NCI-H1105 (cell line): ENCODE measurements at places on chromosomes 3 and 15.

- DNase-seq: peak; percentile 44
Measured at GRCh38 chr3:140152851-140153639, 218.1 kb downstream of the CLSTN2 start.

- no peak for DNase-seq
Measured at GRCh38 chr3:40143283-40144090, 166.0 kb upstream of the EIF1B start.

DNA sequence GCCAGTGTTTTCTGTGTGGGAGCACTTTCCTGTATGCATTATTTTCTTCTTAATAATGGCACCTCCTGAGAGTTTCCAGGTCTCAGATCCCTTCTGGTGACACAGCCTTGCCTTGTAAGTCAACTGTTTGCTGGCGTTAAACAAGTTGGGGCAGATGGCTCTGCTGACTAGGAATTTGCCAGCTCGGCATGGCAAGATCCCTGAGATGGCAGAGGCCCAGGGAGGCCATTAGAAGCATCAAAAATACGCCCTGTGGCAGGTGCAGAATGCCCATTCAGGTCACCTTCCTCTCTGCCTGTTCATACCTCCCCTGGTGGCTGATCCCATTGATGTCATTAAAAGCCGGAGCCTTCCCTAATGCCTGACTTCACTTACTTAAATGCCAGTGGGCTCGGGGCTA is 320.9 kb upstream of the CTDSPL start:
- peak; percentile 57 for DNase-seq

GRCh38 chr15:90749754-90750153 is 32.6 kb downstream of the BLM start:
- DNase-seq: no peak

DNA sequence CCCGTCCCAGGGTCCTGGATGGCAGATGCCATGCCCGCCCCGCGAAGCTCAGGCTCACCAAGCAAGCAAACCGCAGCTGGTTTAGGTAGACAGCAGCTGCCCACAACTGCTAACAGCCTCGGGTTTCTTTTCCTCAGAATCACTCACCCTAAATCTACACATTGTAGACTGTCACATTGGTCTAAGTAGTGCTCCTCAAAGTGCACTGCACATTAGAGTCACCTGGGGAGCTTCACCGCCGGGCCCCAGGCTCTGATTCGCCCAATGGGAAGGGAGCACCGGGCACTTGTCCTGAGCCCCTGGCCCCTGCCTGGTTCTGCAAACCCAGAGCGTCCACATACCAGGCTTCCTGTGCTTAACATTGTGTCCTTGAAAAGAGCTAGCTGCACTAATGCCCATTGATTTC is 752 bp downstream of the OCA2 start:
- DNase-seq: no peak

GRCh38 chr3:186680869-186681268 is 15.1 kb downstream of the HRG start:
- no peak for DNase-seq

DNA sequence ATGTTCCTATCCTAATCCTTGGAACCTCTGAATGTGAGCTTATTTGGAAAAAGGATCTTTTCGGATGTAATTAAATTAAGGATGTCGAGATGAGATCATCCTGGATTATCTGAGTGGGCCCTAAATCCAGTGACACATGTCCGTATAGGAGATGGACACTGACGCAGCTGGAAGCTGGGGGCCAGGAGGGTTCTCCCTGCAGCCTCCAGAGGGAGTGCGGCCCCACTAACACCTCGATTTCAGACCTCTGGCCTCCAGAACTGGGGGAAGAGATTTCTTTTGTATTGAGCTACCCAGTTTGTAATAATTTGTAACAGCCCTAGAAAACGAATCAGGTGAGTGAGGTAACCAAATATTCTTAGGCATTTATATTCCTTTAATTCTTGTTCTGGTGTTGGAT is 2.5 kb downstream of the DNAJB8 start:
- DNase-seq: no peak

DNA sequence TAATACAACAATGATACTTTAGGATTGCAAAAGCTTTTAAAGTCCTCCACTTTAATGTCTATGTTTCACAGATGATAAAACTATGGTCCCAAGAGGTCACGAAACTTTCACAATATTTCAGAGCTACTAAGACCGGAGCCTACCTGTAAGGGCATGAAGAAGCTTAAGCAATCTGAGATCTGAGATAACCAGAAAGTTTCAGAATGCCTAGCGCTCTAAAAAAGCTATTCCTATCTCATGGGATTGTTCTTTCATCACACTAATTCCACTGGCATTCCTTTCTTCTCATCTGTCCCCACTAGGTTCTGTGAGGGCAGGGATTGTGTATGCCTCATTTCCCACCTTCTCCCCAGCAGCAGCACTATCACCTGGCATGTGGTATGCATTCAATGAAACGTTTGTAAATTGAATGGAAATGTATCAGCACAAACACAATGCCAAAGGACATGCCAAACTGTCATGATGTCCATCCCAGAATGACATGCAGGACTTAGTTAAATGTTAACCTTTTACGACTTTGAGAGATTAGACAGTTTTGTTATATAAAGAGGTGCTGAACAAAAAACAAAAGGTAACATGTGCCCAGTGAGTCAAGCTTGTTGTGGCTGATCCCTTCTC is 104.7 kb upstream of the NR2F2 start:
- no peak for DNase-seq

DNA sequence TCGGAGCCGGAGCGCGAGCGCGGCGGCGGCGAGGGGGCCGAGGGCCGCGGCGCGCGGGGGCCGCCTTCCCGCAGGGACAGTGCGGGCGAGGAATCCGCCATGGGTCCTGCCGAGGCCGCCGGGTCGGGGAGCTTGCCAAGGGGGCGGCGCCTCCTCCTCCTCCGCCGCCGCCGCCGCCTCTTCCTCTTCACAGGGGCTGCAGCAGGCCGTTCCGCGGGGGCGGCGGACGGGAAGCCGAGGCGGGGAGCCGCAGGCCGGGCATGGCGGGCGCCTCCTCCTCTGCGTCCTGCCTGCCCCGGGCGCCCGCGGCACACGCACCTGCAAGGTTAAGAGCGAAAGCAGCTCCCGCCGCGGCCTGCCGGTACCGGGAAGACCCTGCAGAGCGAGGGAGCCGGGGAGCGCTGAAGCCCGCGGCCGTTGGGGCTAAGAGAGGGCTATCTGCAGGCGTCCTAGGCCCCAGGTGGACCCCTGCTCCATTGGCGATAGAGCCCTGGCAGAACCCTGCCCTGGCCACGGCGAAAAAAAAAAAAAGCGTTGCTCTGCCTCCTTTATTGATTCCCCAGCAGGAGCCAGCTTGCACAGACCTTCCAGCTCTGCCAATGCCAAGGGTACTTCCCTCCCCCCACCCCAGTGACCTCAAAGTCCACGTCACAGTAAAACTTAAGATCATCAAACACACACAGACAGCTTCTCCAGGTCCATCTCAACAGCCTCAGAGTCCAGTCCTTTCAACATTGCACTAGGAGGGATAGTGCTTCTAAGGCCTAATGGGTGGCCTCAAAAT is at the start of gene LYSMD2:
Gene LYSMD2 (minus strand): TSS at position 134 of the 784 bp plus-strand sequence. CDS start 33 bp downstream, at position 101.
- DNase-seq: no peak

GRCh38 chr3:36258421-36258820 is 121.9 kb upstream of the STAC start:
- DNase-seq: no peak

- no peak for DNase-seq
Measured at GRCh38 chr15:65569728-65570127, 39.5 kb downstream of the HACD3 start.

DNA sequence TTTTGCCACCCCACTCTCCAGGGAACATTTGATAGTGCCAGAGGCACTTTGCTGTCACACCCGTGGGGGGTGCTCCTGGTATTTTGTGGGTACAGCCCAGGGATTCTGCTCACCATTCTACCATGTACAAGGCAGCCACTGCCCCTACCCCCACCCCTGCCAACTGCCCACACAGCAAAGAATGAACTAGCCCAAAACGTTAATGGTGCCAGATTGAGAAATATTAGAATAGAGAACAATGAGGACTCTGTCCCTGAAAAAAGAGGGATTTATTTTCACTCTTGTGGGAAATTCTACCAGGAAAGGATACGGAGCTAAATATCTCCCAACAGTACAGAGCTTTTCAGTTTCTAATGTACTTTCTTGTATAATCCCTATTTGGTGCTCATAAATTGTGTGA is 154.5 kb upstream of the SUCLG2 start:
- DNase-seq: no peak

DNA sequence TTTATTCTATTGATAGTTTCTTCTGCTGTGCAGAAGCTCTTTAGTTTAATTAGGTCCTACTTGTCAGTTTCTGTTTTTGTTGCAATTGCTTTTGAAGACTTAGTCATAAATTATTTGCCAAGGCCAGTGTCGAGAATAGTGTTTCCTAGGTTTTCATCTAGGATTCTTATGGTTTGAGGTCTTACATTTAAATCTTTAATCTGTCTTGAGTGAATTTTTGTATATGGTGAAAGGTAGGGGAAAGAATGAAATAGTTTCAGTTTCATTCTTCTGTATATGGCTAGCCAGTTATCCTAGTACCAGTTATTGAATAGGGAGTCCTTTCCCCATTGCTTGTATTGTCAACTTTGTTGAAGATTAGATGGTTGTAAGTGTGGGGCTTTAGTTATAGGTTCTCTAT is 10.6 kb upstream of the GCSAM start:
- DNase-seq: no peak

DNA sequence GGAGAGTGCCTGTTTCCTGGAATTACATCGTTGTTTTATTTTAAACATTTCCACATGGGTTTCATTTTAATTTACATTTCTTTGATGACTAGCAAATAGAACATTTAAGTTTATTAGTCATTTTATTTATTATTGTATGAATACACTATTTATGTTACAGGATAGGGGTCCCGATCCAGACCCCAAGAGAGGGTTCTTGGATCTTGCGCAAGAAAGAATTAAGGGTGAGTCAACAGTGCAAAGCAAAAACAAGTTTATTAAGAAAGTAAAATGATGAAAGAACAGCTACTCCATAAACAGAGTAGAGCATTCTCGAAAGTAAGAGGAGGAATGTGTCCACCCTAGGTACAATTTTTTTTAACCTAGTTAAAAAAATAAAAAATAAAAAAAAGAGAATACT is 539.5 kb downstream of the NAALADL2 start:
- no peak for DNase-seq

GRCh38 chr3:47661121-47661752 is 82.6 kb upstream of the CSPG5 start:
- DNase-seq: no peak

DNA sequence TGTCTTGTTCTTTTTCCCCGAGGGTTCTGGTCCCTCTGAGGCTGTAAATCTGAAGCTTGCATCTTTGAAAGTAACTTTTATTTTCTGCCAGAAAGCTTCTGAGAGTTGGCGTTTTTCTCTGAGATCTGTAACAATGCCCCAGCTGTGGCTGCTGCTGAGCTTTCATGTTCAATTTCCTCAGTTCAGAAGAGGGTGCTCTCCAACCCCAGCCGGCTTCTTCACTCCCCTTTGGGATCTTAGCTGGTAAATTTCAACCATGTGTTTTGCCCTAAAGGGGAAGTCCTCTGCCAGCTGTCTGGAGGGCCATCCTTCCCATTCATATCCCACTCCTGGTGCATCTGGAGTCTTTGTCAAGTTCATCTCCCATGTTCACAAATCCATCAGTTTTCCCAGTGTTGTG is 18.3 kb upstream of the CFAP100 start:
- DNase-seq: no peak

DNA sequence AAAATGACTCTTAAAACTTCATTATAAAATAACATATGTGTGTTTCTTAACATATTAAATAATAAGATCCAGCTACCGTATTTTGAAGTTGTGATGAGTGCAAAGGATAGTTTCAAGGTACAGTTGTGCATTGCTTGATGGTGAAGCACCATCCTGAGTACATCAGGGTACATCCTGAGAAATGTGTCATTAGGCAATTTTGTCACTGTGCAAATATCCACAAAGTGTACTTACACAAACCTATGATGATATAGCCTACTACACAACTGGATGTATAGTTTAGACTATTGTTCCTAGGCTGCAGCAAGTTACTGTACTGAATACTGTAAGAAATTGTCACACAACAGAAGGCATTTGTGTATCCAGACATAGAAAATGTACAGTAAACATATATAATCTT is 20.8 kb upstream of the TM4SF1 start:
- no peak for DNase-seq

- DNase-seq: no peak
Measured at GRCh38 chr15:26394801-26395200, 378.1 kb downstream of the GABRB3 start.

DNA sequence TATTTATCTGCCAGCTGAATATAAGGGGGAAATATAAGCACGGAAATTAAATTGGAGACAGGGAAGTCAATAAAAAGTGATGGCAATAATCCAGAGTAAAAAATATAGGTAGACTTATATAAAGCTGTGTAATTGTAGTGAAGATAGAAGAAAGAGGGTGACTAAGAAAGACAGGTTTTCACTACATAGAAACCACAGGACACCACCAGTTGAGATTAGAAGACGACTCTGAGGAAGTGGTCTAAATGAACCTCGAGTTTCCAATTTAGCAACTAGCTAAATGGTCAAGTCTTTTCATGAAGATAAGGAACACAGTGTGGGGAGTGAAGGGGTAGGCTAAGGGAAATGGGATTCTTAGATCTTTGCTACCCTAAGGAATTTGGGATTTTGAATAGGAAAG is 188.8 kb upstream of the ARL6 start:
- no peak for DNase-seq

- DNase-seq: no peak
Measured at GRCh38 chr3:13637311-13637891, 88.5 kb downstream of the FBLN2 start.

GRCh38 chr3:128240232-128240631 is 87.0 kb downstream of the EEFSEC start:
- DNase-seq: no peak

DNA sequence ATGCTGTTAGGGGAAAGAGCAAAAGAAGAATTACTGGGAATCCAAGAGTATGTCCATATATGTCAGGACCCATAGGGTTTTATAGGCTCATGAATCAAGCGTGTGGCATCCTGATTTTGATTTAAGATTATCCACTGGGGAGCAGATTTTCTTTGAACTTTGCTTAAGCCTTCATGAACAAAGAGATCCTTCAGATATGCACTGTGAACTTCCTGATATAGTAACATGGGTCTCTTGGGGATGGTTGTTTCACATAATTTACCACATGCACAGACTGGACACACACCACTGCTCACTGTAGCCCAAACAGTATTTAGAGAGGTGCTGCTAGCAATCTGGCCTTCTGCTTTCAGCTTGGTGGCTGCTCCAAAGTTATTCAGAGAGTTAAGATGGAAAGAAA is 200.9 kb upstream of the ZPLD1 start:
- no peak for DNase-seq

GRCh38 chr15:28918141-28918983 is 32.6 kb downstream of the APBA2 start:
- DNase-seq: no peak

- DNase-seq: no peak
Measured at GRCh38 chr15:25862472-25863110, 536 bp downstream of the ATP10A start.

- no peak for DNase-seq
Measured at GRCh38 chr3:80014576-80014975, 246.8 kb upstream of the ROBO1 start.
